ENCODE measurements at places on chromosomes 1 and 21. TPM values are rescaled to one million over a fixed set of nuclear protein-coding genes. Genes with fewer than 3 reads are reported as not detected.

DNA sequence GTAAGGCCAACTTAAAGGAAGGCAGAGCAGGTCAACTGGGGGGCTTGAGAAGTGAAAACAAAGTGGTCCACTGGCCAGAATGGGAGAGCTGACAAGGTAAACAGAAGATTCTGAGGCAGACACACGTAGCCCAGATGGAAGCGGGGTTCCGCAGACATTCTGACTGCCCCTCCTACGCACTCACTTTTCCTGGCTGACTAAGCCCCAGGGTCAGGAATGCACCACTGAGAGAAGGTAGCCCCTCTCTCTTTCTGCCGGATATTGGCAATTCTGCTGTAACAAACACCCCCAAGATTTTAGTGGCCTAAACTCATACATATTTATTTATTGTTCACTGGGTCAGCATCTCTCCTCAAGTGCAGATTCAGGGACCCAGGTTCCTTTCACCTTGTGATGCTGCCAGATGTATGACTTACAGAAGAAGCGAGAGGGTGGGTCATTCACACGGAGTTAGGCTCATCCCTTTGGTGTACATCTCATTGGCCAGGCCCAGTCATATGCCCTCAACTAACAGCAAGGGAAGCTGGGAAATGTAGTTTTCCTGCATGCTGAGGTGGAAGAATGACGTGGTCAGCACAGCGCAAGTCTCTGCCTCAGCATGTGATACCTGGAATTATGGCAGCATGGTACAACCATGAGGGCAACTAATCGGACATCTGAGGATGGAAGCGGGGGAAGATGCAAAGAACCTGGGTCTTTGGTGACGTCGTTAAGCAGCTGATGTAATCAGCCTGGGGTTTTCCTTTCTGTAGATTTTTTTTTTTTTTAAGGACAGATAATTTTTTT is 43.4 kb upstream of the MRPS6 start:
- peak; percentile 79 for ATAC-seq

DNA sequence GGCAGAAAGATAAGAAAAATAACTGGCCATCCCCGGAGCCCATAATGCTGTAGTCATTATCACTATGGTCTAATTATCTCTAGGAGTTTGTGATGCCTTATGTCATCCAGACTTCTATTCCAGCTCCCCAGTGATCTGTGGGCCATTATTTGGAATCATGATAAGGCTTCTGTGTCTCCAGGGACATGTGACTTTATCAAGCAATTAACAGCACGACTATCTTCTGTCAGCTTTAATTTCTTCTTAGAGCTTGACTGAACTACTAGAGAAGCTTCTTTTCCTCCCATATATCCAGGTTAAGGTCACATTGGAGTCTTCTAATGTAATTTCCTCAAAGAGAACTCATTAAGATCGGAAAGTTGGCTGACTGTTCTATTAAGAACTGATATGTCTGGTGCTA is 100.4 kb downstream of the LHX8 start:
- ATAC-seq: no peak

DNA sequence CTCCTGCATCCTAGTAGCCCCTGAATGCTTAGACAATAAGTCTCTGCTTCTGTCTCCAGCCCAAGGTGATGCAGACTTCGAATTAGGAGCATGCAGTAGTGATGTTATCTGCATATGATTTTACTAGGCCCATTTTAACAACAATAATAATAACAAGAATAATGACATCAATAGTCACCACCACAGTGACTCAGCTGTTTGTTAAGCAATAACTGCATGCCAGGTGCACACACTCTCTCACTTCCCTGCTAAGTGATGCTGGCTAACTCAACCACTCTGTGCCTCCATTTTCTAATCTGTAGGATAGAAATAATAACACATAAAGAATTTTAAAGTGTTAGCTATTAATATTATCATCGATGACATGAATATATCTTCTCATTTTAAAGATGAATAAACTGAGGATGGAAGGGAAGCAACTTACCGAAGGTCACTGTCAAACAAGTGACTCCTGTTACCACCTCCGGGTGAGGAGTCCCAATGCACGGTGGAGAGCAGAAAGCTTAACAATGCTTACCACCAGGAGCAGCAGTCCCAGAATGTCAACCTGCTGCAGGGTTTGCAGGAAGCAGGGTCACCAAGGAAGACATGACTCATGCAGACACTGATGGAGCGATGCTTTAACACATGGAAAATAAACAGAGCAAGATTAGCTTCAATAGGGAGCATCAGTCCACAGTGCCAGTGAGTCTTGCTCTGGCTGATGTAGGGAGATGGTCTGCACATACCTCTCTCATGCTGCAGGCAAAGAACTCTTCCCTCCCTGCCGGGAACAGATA is 290.2 kb downstream of the SPATA17 start:
- no peak for ATAC-seq

GRCh38 chr1:26181586-26182382 is 4.5 kb downstream of the CNKSR1 start:
- peak; percentile 85 for ATAC-seq

CLK2 gene
- total RNA-seq: 16.9 TPM

DNA sequence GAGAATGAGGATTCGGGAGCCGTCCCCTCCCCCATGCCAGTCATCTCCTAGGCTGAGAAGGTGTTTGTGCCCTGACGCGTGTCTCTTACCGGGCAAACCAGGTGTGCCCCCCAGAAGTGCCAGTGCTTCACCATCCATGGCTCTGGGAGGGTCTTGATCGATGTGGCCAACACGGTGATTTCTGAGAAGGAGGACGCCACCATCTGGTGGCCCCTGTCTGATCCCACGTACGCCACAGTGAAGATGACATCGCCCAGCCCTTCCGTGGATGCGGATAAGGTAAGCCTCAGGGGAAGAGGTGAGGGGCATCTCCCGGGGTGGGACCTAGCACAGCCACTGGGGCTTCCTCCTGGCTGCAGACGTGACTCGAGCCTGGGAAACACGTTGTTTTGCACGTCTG is 959 bp downstream of the PADI6 start:
- ATAC-seq: no peak

- no peak for ATAC-seq
Observed at GRCh38 chr1:97832481-97832880, 88.4 kb downstream of the DPYD start.

- no peak for ATAC-seq
Observed at GRCh38 chr1:91402023-91402422, 2.6 kb downstream of the HFM1 start.

DNA sequence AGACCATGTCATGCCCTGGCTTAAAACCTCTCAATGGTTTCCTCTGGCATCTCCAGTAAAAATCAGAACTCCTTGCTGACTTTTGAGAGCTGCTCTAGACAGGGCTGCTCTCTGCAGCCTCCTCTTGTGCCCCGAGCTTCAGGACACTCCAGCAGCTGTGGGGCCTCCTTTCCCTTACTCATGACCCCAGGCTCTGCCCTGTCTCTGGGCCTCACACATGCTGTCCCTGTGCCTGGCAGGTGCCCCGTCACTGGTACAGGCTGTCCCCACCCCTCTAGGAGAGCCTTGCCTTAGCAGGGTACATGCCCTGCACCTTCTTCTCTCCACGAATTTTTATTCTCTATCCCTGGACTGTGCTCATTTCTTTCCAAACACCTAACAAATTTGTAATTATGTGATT is 43.2 kb downstream of the HIVEP3 start:
- no peak for ATAC-seq

DNA sequence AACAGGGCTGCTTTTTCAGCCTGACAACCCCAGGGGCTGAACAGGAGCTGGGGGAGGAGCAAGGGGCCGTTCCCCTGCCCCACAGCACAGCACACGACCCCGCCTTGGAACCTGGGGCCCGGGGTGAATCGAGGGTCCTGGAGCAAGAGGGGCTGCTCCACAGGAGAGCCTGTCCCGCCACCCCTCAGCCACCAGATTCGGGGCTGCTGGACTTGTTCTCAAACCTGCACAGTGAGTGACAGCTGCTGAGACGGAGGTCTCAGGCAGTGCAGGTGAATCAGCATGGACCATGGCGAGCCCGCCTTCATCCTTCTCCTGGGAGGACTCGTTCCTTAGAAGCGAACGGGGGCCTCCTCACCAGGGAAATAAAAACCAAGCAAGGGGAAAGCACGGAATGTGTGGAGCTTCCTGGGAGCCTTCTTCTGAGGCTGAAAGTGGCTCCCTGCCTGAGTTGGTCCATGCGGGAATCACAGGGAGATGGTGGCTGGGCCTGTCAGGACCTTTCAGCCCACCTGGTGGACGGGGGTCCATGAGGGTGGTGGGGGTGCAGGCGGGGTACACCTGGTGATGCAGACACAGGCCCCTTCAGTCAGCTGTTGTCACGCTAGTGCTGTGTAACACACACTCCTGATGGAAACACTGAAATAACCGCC is 125.4 kb downstream of the SIK1 start:
- peak; percentile 5 for ATAC-seq

- ATAC-seq: no peak
Observed at GRCh38 chr1:115170961-115171392, 81.7 kb upstream of the TSPAN2 start.

CA6 gene
- not detected for total RNA-seq

DNA sequence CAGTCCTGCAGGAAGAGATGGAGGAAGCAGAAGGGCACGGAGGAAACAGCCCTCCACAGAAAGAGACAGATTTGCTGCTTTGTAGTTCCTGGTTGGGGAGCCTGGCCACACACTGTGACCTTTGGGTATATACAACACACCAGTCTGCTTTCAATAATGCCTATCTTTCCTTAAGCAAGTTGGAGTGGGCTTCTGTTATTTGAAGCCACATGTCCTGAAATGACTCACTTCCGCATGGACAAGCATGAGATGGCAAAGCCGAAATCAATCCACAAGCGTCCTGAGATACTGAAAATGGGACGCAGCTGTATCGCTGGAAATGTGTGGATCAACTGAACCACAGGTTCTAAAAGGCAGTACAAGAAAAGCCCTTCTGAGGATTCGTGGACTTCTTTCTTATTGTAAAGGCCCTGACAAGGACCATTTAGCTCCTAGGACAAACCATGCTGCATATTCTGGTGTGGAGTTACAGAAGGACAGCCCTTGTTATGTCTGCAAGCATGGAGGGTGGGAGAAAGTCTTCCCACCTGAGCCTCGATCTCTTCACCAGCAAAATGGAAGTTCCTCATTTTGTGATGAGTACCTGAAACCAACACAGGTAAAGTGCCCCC is 22.7 kb upstream of the FHAD1 start:
- no peak for ATAC-seq

GRCh38 chr1:168567568-168567967 is 8.8 kb upstream of the XCL1 start:
- no peak for ATAC-seq

IL20 gene
- not detected for total RNA-seq

DNA sequence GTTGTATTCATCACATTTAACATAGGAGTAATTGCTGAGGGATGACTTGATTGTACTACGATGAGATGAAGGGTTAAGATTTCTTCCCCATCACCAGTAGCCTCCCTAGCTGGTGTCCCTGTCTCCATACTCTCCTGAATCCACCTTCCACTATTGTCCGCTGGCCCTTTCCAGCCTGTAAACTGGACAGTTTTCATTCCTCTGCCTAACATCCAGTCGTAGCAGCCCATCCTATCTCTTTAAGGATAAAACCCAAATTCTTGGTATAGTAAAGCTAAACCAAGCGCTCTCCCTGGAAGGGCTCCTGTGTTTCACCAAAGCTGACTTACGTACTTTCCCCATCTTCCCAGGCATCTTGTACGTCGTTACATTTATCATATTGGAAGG is 670 bp downstream of the COX20 start:
- no peak for ATAC-seq

DNA sequence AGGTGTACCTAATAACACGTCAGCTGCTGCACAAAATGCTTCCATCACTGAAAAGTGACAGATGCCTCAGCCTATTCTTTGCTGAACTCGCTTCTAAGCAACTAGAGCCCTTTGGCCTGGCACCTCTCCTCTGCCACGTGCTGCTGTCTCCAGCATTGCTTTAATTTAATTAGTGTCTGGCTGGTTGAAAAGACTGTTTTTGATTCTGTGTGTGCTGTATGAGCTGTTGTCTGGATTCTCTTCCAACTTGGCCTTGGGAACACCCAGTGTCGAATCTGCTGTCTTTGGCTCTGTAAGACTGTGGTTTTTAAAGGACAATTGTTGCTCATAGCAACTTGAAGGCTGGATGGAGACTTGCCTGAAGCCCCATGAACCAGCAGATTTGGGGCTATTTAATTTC is 109.5 kb downstream of the PSMG1 start:
- ATAC-seq: no peak

DNA sequence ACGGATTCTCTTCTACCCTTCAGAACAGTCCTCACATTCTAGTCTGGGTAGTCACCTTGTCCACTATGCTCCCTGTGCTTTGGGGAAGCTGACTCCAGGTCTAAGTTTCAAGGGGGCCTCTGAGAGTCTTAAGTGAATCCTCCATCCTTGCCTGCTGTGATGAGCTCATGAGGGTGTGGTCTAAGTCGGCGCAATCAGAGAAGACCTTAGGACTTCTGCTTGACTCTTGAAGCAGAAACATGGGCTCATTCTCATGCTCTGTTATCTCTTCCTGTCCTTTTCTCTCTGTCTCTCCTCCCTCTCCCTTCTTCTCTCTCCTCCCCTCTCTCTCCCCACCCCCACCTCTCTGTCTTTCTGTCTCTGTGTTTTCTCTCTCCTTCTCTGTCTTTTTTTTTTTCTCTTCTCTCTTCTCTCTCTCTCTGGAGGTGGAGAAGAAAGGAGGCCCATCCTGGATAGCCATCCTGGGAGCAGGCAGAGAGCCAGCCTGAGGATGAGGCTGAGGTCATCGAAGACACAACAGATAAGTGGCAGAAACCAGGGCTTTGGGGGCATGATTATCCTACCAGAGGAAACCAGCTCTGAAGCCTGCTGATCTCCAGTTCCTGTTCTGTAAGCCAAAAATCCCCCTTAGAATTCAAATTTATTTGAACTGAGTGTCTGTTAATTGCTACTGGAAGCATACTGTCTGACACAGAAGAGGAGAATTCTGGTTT is 245.6 kb downstream of the SIPA1L2 start:
- peak; percentile 2 for ATAC-seq

TOR3A gene
- 13.4 TPM for total RNA-seq

DNA sequence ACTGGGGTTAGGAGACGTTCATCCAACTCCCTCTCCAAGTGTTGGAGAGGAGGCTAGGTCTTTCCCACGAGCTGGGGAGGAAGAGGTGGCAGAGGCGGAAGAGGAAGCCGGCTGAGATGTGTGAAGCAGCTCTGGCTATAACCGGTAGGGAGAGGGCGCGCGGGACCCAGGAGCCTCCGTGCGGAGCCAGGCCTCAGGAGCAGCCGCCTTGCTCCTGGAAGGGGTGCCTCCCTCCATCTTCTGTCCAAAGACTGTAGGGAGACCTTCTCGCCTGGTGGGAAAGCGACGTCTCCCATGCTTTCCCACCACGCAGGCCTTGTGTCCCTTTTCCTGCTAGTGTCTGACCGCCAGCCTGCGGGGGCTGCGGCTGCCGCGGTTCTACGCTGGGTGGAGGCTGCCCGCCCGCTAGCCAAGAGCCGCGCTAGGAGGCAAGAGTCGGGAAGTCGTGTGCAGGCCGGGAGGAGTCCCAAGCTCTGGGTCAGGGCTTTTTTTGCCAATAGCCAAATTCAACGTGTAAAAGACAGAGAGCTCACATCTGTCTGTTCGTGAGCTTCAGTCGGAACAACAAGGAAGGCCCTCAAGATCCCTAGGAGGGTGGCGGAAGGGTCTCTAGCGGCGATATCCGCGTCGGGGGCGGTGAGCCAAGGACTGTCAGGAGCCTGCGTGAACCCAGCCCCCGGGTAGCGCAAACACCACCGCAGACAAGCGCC is 8.4 kb upstream of the NBPF11 start:
- no peak for ATAC-seq
